Left ventricle myocardium superior (tissue), 1 donor: ENCODE measurements at places on chromosomes 12 and 14.

DNA sequence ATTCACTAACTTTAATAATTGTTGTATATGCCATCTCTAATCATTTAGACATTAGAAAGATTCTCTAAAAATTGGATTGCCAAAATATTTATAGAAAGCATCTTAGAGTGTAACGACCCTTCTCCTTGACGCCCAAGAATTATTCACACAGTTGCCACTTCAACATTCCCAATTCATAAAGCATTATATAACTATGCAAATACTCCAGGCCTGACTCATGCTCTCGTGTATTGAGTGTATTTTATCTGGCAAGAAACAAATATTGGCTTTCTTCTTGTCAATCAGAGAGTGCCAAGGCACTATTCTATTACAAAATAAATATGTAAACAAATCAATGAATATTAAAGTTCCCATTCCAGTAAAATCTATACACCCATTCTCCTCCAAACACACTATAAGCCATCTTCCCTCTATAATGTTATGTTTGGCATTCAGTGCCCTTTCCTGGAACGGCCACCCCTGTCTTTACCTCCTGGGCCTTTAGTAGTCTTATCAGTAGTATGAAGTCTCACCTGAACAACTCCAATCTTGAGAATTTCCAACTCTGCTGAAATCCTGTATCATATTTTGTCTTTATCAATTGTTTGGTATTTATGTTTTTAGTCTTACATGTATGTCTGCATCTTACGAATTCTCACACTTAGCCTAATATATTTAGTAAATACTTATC lies 182.6 kb downstream of the PIK3C2G start:
- no peak for DNase-seq

GRCh38 chr12:51821440-51822260 lies 26.9 kb downstream of the FIGNL2 start:
- DNase-seq: peak; percentile 54

- no peak for DNase-seq
These were observed 115.5 kb upstream of the G2E3 start for GRCh38 chr14:30443368-30444007.

GRCh38 chr12:52771505-52771904 lies 5.6 kb downstream of the KRT76 start:
- DNase-seq: no peak

DNA sequence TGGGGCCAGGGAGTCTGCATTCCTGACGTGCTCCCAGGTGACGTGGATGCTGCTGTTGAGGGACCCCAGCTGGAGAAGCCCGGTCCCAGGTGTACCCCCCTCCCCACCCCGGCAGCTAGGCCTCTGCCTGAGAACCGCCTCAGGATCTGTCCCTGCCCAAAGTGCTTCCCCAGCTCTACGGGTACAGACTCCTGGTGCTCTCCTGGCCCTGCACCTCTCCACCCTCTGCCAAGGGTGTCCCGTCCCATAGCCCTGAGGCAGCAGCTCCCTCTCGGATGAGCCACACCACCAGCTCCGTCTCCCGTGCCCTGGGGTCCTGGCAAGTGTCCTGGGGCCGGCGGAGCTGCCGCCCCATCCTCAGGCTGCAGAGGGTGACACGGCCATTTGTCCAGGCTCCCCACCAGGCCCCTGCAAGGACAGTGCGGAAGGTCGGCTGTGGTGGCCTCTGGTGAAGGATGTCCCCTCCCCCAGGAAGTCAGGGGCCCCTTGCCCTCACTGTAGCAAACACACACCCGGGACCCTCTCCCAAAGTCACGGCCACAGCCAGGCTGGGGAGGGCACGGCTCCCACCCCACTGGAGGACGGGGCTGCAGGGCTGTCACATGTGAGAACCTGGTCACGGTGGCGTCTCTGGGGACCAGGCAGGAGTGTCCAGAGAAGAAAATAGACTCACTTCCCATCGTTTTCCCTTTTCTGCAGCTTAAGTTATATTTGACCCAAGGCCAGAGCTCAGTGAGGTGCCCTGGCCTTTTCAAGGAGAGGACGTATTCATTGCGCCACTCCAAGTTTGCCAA lies 74.4 kb upstream of the FBRSL1 start:
- no peak for DNase-seq

- no peak for DNase-seq
These were observed 1.4 kb downstream of the FAR2 start for GRCh38 chr12:29150462-29150861.
